Activated T-cell treated with anti-CD3 and anti-CD28 coated beads, Interleukin-2, amount 50 U/mL, for 4 hours (primary cell): ENCODE measurements at places on chromosomes 13 and 19.
A peak's percentile ranks its signal among the peaks of the same experiment; 100 is the strongest.

DNA sequence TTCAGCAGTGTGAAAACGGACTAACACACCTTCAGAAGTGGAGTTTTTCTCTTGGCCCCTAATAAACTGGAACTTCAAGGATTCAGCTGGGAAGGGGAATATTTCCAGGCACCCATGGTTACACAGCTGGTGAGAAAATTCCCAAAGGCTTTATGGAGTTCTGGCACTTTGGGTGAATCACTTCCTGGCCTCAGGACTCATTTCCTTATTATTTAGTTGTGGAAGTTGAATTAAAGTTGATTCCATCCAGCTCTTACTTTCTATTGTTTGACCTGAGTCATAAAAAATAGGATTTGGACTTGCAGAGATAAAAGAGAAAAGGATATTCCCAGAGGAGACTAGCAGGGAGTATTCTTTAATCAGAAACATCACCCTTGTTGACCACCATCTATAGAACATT, 882.1 kb downstream of the UQCRFS1 start:
- no peak for DNase-seq

DNA sequence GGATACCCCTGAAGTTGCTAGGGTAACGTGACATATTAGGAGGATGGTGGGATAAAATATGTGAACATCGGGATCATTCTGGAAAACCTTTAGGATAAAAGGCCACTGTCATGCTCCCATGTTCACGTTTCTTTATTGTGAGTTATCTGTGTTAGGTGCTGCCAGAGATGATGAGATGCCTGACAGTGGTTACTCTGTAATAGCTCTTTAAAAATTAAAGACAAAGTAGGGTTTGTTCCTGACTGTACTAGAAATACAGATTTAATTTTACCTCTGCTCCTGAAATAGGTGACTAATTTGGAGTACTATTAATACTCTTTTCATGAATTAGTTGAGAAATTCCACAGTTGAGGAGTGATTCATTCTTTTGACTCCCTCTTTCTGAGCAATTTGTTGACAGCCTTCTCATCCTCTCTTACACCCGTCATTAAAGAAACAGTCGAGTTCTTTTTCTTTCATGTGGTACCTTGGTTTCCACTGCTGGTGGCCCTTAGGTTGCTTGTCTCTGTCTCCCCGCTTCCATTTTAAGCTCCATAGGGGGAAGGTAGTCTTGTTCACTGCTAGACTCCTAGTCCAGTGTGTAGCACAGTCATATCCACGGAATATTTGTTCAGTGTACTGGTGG, 28.4 kb downstream of the SAE1 start:
- DNase-seq, result peak; percentile 38

DNA sequence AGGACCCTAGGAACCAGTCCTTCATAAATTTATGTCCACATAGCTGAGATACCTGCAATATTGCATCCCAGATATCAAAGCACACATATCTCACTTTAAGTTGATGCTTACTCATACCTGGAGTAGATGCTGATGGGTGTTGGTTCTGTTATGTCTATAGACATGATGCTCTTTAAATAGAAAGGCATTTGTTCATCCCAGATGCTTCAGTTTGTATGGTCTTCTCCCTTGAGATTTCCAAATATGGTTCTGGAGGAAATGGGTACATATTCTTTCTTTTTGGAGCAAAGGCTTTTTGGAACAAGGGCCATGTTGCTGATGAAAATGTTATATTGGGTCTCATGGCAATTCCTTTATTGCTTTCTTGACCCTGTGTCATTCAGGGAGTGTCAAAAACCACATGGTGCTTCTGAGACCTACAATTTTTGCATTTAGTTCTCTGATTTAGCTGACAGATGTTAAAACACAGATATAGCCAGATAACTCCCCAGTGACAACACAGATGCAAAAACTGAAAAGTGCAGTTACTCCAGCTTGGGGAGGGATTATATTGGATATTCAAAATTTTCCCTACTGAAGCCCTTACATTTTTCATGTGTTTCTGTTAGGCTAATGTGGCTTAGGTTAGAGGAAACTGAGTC, 211.4 kb downstream of the KCNRG start:
- no peak for DNase-seq

- DNase-seq, result no peak
Measured at GRCh38 chr13:106230450-106230849, 305.0 kb downstream of the EFNB2 start.

GRCh38 chr19:45645631-45646344, 6.6 kb upstream of the EML2 start:
- DNase-seq, result peak; percentile 53

GRCh38 chr19:18593367-18594095, 4.9 kb downstream of the REX1BD start:
- no peak for DNase-seq

DNA sequence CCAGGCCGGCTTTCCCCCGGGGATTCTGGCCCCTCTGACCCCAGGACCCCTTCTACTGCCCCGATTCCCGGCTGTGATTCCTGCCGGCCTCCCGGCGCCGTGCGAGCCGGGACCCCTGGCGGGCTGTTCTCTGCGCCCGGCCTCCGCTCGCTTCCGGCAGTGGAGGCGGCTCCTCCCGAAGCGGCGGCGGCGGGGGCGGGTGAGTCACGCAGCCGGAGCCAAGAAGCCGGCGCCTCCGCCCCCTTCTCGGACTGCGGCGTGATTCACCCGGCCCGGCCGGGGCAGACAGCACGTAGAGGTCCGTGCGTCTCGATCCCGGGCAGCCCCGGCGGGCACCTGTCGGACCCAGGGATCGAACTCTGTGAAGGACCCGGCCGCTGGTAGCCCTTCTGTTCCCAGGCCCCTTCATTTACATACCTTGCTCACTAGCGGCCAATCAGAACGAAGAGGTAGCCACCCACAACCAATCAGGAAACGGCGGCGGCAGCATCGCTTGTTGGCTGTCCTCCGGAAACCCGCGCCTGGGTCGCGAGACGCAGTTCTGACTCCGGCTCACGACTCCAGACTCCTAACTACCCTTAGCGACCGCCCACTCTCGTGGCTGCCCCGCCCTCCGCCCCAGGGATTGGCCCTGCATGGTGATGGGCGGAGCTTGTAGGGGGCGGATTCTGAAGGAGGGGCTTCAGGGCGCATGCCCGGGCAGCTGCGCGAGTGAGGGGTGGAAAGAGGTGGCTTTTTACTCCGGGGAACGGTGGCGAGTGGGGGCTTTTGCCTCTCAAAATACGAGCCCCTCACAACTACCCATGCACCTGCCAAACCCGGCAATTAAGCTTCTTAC, at the start of gene SERTAD1:
Gene SERTAD1, minus strand, starts transcription at position 543 of the 838 bp plus-strand sequence. CDS start 2,446 bp downstream, outside the sequence.
- DNase-seq, result peak; percentile 100

DNA sequence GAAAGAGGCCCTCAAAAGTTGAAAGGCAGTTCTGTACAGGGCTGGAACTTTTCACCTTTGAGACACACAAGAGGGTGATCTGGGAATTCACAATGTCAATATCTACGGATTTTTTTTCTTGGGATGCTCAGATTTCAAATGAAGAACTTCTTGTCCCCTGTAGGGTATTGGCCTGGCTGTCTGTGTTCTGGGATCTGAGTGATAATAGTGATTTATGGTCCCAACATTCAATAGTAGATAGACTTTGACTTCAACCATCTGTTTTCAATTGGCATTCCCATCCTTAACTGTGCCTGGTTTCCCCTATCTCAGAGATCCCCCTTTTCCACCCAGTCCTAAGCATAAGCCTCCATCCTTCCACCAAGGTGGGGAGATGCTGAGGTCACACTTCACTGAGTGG, 274.1 kb downstream of the COG6 start:
- DNase-seq, result no peak

- no peak for DNase-seq
Measured at GRCh38 chr19:36918090-36918489, 2.0 kb downstream of the ZNF568 start.

GRCh38 chr13:38872693-38873092, 117.9 kb downstream of the STOML3 start:
- DNase-seq, result peak; percentile 5

DNA sequence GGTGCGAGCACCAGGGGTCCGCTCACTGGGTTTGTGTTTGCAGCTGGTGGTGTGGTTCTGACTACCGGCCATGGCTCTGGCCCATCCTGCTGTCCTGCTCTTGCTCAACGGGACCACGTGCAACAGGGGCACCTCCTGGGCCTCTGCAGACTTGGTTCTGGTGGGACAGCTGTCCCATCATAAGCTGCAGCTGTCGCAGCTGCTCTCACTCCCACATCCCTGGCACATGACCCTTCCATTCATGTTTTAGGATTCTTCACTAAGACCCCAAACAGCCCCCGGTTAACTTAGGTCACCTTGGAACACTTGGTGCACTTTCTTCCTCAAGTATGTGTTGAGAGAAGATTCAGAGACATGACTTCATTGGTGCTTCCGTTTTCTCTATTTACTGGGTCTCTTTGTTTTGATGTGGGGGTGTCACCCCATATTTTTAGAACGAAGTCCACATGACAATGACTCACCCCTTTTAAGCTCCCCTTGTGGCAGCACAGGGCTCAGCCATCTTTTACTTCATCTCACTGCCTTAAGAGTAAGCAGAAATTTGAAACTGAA, 68.4 kb upstream of the ARHGEF7 start:
- no peak for DNase-seq

GRCh38 chr19:39942366-39942730, 7.9 kb upstream of the FCGBP start:
- DNase-seq, result no peak

GRCh38 chr19:1811942-1812425, at the start of gene ATP8B3:
TSS of gene ATP8B3 (minus strand) at chr19:1812276. CDS start at chr19:1811736, 540 bp downstream.
- peak; percentile 56 for DNase-seq

GRCh38 chr19:18119717-18120105, 22.1 kb downstream of the MAST3 start:
- DNase-seq, result peak; percentile 65

DNA sequence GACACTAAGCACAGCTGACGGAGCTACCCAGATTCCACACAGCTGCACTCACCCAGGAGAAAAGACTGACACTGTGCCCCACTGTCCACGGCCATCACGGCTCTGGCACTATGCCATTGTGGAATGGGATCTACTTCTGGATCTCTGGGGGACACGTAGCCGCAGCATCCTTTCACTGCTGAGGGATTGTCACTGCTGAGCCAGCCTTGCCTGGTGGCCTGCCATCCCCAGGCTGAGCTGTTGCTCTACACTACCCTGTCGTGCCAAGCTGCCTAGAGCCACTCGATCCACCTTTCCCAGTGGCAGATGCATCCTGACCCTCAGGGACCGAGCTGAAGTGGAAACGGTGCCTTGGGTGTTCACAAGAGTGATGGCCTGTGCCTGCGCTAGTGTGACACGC, 5.0 kb upstream of the LILRB5 start:
- DNase-seq, result no peak

DNA sequence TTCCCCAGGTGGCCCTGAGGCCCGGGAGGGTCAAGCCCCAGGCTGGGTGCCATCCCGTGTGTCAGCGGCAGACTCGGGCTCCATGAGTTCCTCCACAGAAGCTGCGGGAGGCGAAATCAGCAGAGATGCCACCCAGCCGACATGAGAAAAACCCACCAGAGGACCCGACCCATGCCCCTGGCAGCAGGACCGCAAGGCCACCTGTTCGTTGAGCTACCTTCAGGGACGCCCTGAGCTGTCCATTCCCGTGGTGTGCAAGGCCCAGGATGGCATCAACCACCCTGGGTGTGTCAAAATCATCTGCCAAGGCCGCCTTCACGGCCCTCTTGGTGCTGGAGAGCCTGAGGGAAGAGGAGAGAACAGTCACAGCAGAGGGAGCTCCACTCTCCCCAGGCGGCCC, 30.4 kb downstream of the NAXD start:
- DNase-seq, result no peak
